ENCODE measurements at places on chromosomes 1 and 21. TPM values are rescaled to one million over a fixed set of nuclear protein-coding genes. Genes with fewer than 3 reads are reported as not detected.

OR2AK2 gene
- polyA plus RNA-seq = not detected

CR1L gene
- not detected for polyA plus RNA-seq

AGT gene
- not detected for polyA plus RNA-seq

SLAMF8 gene
- 0.64 TPM for polyA plus RNA-seq

ACTN2 gene
- not detected for polyA plus RNA-seq

ADAMTSL4 gene
- not detected for polyA plus RNA-seq

OR2M5 gene
- polyA plus RNA-seq = not detected

DCDC2B gene
- not detected for polyA plus RNA-seq

RIMKLA gene
- 0.19 TPM for polyA plus RNA-seq

KCNJ15 gene
- polyA plus RNA-seq = not detected

HLX gene
- polyA plus RNA-seq = not detected

PDXK gene
- 29.6 TPM for polyA plus RNA-seq

LCE2A gene
- not detected for polyA plus RNA-seq

All from naive thymus-derived CD8-positive, alpha-beta T cell (primary cell).